ENCODE measurements at places on chromosomes 6 and 20.

GRCh38 chr6:97677626-97678025, 394.6 kb upstream of the MMS22L start:
- DNase-seq, result no peak

DNA sequence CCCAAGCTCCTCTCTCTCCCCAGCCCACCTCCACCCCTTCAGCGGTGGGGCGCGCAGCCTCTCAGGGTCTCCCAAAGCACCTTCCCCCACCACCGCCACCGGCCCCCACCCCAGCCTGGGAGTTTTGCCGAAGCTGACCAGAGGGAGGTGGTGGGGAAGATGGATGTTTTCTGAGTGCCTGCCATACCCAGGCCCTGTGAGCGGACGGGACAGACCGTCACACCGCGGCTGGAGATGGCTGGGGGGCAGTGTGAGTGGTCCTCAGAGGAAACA, 5.7 kb downstream of the C20orf204 start:
- no peak for DNase-seq

DNA sequence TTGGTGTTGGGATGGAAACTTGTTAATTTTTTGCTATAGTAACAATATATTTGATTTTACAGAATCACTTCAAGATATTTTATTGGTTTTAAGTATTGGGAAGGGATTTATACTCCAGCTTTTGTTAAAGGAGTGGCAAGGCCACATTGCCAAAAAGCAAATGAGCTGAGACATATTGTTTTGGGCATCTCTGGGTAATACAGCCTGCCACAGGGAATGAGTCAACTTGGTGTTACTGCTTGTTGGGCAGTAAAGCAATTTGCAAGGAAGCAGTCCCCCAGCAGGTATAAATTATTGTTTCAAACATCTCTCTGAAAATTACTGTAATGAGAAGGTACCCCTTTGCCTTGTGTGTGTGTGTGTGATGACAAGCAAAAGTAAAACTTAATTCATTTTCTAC, 868.3 kb upstream of the FLRT3 start:
- no peak for DNase-seq

DNA sequence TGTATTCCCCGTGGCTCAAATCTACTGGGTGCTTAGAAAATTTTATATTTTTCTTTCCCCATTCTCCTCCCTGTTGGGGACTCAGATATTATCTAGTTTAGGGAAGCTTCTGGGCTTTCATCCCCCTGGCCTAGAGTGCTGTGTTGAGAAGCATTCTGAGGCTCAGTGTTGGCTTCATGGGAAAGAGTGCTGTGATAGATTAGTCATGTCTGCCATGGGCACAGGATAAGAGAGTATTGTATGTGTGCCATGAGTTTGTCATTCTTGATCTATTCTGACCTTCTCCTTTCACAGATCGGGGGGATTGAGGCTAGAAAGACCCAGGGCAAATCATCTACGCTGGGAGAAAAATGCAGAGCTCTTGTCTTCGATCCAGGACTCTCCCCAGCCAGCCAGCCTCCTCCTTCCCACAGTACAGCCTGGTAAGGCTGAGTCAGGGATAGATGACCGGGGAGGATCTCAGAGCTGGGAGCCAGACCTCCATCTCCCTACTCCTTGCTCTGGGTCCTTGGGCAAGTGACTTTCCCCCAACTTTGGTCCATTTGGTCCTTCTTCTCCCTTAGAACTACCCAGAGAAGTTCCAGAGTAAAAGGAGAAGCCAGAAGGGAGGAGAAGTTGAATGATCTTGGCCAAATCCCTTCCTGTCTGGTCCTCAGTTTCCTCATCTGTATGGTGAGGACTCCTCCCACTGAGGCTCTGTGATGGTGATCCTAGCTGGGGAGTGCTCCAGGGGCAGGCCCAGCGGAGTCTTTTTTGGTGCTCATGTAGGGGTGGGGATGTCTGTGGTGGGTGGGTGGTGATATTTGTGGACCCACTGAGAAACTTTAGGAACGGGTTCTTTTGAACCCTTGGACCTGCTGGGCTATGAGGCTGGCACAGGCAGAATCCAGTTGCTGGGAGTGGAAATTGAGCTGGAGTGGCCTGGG, 5.0 kb downstream of the SRC start:
- no peak for DNase-seq

DNA sequence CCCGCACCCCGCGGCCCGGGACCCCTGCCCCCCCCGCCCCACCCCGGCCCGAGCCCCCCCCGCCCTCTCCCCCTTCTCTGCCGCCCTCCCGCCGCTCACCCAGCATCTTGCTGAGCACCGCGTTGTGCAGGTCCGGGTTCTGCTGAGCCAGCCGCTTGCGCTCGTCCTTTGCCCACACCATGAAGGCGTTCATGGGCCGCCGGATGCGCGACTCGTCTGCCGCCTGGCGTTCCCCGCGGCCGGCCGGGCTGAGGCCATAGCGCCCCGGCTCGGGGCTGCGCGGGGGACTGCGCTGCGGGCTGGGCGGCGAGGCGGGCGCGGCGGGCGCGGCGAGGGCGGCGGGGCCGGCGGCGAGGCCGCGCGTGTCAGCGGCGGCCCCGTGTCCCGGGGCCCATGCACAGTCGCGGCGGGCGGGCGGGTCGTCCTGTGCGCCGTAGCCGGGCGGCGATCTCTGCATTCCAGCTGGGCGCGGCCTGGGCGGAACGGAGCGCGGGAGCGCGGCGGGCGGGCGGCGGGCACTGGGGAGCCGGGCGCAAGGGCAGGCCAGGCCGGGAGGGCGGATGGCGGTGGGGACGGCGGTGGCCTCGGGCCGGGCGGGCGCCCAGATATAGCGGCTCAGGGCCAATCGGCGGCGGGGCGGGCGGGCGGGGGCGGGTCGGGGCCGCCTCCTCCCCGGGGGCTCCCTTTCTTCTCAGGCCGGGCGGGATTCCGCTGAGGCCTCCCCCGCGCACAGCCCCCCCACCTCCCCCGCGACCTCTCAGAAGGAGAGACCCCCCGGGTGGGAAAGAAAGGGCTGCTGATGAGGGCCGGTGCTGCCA, at the start of gene SOX18:
TSS of gene SOX18 (minus strand) at position 580 of the 818 bp plus-strand sequence. CDS start at position 457, 123 bp downstream.
- no peak for DNase-seq

DNA sequence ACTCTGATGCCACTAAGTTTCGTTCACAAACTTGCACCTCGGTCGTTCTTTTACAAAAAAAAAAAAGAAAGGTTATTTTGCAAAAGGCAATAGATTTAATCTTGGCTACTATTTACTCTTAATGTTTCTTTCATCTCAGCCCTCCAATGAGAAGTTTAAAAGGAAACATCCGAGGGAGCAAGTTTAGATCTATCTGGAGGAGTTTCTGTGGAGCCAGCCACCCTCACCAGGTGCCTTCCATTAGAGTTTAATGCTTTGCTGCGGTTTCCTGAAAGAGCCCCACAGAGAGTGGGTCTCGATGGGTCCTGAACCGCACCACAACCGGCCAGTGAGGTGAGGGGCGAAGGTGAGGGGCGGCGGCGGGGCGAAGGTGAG, 632 bp downstream of the PRKN start:
- no peak for DNase-seq

GRCh38 chr6:144006736-144007477, 1.2 kb downstream of the PLAGL1 start:
- no peak for DNase-seq

DNA sequence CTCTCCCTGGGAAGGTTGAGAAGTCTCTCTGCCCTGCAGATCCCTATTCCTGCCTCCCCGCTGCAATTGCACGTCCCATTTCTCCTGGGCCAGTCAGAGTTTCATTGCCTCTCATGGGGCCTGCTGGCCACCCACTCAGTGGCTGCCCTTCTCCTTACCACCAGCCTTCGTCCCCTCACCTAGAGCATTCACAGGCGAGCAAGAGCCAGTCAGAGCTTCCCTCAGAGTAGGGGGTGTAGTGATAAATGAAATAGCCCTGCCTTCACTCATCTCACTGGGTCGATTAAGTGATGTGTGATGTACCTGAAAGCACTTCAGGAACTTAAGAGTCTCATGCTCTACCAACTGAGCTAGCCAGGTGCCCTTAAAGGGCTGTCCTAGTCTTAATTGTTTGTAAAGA, 52.0 kb upstream of the FANCE start:
- no peak for DNase-seq

- DNase-seq, result no peak
Measured at GRCh38 chr6:35358086-35358485, 15.7 kb downstream of the PPARD start.

- no peak for DNase-seq
Measured at GRCh38 chr6:138803331-138803730, 7.4 kb downstream of the ECT2L start.

GRCh38 chr6:147142684-147143245, 61.5 kb upstream of the STXBP5 start:
- no peak for DNase-seq

DNA sequence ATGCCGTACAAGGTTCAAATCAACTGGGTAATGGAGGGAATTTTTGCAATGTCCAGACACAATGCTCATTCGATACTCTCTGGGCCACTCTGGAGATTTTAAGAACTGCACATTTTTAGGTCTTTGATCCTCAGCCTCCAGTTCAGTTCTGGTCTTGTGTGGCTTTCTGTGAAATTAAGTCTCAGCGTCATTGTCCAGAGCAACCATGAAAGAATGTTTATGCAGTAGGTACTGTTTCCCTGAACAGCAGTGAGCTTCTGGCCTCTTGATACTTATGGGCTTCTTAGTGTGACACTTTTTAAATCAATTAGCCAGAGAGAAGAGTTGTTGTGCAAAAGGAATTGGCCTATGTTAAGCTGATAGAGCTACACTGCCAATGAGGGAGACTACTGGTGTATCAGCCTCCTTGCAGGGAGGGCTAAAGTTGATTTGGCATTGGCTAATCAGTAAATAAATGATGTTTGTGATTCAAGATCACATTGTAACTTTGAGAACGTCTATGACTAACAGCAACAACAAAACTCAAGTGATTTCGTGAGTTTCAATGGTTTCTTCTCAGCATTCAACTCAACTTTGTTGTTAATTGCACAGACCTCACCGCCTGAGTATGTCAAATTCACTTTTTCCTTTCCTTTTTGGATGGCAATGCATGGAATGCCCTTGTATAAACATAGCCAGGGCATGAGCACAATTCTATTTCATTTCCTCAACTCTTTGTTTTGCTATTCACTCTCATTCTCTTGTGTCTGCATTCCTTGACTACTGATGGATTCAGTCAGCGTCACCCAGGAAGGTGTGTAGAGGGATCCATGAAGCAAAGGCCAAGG, 85.1 kb downstream of the GJA1 start:
- no peak for DNase-seq

GRCh38 chr6:87095087-87095509, at the start of gene CGA:
Gene CGA (minus strand): TSS chr6:87095106. CDS start chr6:87088200, 6,906 bp downstream.
- no peak for DNase-seq

DNA sequence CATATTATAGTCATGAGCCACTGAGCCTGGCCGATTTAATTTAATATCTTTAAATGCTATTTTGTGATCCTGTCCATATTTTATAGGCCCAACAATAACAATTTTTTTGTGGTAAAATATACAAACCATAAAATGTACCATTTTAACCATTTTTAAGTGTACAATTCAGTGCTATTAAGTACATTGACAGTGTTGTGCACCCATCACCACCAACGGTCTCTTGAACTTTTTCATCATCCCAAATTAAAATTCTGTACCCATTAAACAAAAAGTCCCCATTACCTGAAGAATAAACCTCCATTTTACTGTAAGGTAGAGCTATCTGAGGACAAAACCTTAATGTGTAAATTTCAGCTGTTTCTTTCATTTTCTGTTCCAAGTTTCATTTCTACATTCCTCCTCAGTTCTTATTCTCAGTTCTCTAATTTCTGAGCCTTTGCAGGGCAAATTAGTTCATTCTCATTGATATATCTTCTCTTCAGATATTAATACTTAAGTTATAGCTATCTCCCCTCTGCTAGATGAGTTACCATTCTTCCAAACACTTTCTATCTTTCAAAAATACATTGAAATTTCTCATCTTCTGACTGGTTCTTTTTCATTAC, 10.3 kb downstream of the MTO1 start:
- no peak for DNase-seq

DNA sequence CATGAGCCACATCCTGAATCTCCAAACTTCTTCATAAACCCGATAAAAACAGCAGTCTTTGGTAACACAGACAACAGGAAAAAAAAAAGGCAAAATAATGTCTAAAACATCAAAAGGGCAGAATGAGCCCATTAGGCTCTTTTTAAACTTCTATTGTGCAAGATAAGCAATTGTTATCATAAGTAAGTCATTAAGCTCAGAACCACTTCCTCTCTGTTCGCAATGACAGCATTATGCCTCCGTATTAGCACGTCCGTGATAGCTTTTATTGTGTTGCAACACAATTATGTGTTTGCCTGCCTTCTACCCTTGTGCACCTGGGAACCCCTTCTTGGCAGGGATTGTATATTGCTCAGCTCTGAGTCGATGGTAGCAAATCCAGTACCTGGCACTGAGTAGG, 147.1 kb downstream of the LRFN2 start:
- DNase-seq, result no peak

GRCh38 chr20:32526541-32526940, 58.6 kb downstream of the NOL4L start:
- DNase-seq, result no peak

- DNase-seq, result no peak
Measured at GRCh38 chr6:103122766-103123601, 1729.5 kb downstream of the GRIK2 start.

DNA sequence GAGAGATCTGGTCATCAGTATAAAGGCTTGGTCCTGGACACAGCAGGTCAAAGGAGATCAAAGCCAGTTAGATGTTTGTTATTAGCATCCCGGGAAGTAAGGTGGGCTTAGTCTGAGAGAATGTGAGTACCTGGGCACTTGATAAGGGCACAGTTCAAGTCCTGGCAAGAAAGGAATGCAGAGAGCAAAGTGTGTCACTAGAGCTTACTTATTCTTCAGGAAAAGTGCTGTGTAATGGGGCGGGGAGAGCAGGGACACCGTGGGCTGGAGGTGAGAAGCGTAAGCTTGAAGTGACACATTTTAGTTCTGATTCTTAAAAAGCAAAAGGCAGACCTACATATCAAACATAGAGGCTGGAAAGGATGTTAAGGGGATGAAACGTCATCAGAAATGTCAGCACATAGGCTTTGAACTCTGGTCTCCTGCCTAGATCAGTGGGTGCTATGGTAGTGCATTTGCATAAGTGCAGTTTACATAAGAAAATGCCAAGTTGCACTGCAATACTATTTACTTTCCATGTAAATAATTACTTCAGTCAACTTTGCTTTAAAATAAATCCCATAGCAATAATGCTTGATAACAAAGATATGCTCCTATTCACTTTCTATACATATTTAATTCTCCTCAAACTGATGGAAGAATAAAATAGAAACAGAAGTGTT, 2.6 kb downstream of the SAMD5 start:
- no peak for DNase-seq

GRCh38 chr6:144248476-144249301, 36.4 kb upstream of the UTRN start:
- DNase-seq, result no peak

- DNase-seq, result no peak
Measured at GRCh38 chr20:48826069-48826468, 1.7 kb downstream of the PREX1 start.

DNA sequence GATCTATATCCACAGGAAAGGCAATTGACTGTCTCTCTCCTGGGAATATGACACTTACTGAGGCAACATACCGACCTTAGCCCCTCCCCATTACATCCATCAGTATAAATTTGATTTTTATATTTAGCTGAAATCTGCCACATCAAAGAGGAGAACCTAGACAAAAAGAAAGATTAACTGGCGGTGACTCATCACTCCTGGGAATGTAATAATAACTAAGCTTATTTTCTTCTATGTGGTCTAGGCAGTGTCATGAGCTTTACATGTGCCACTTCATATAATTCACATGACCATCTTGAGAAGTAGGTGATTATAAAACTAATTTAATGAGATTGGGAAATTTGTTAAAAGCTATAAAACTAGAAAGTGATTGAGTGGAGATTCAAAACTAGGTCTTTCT, 520.0 kb upstream of the HS3ST5 start:
- DNase-seq, result no peak

GRCh38 chr6:81832304-81832703, 79.8 kb upstream of the TENT5A start:
- no peak for DNase-seq

Measured in stimulated activated CD8-positive, alpha-beta memory T cell treated with anti-CD3 and anti-CD28 coated beads, Interleukin-2, amount 100 ng/mL, for 1 hour (primary cell).